M059J (cell line): ENCODE measurements at places on chromosomes 13 and 19. TPM values are rescaled to one million over a fixed set of nuclear protein-coding genes. Genes with fewer than 3 reads are reported as not detected.
A peak's percentile ranks its signal among the peaks of the same experiment; 100 is the strongest.

The ZNF486 gene
- total RNA-seq: 3.9 and 4.8 TPM in 2 replicates

The ZNF420 gene
- total RNA-seq: 3.3 and 9.6 TPM in 2 replicates

The ZNF667 gene
- total RNA-seq: 4.5 and 9.9 TPM in 2 replicates

The LILRA2 gene
- total RNA-seq: not detected in 2 replicates

The IGFL1 gene
- not detected in 2 replicates for total RNA-seq

The CD33 gene
- 3.8 and 4.6 TPM in 2 replicates for total RNA-seq

The DOCK6 gene
- 1.8 and 13.0 TPM in 2 replicates for total RNA-seq

The SIAH3 gene
- total RNA-seq: 0.10 and 0.37 TPM in 2 replicates

The RNF225 gene
- not detected in 2 replicates for total RNA-seq

The HIPK4 gene
- total RNA-seq: 0.02 TPM in 1 of 2 replicates, not detected in the other

The B3GNT3 gene
- total RNA-seq: 0.20 TPM in 1 of 2 replicates, not detected in the other

GRCh38 chr19:29271341-29271740, 58.4 kb upstream of the UQCRFS1 start:
- DNase-seq: no peak

DNA sequence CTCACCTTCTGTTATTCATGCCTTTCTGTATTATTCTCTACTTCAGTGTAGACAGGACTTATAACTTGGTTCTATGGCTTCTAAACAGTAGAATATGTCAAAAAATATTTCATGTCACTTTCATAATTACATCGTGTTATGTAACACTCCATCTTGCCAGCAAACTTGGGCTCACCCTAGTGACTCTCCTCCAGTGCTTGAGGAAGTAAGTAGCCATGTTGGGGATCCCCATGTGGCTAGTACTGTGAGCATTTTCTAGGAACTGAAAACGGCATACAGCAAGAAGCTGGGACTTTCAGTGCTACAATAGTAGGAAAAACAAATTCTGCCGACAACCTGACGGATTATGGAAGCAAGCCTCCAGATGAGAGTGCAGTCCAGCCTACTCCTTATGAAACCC, 495.6 kb downstream of the SLITRK6 start:
- no peak for DNase-seq

GRCh38 chr13:99307648-99308339, 595 bp upstream of the GPR183 start:
- DNase-seq: peak; percentile 80

DNA sequence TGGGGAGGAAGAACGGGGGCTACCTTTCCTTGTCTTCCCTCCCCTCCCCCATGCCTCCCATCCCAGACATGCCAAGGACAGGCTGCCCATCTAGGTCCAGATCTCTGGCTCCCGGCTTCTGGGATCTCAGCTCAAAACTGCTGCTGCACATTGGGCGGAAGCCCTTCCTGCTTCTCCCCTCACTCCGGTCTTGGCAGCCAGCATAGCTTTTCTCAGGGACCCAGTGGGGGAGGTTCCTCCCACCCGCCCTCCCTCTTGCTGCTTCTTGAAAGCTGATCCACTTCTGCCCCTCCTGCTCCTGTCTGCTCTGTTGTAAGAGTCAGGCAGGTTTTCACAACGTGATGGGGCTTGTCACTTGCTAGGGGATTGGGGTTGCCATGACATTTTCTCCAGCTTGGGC, 21.7 kb upstream of the RNF17 start:
- DNase-seq: no peak

DNA sequence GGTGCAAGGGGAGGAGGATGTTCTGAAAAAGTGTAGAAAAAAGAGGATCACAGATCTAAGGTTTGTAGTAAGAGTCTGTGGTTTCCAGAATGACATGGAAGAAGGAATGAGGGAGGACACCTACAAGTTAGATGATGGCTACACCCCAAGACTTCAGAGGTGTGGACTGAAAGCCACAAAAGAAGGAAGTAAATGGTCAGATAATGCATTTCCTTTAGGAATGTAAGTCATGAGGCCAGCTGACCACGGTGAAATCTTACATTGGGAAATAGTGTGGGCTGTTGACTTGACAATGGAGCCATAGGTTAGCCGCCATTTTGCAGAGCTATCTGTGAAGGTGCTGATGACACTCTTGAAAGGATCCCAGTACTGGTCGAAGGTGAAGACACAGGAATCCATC, 25.3 kb upstream of the FBXO27 start:
- DNase-seq: no peak

- DNase-seq: no peak
Observed at GRCh38 chr13:85853901-85854663, 54.9 kb upstream of the SLITRK6 start.

DNA sequence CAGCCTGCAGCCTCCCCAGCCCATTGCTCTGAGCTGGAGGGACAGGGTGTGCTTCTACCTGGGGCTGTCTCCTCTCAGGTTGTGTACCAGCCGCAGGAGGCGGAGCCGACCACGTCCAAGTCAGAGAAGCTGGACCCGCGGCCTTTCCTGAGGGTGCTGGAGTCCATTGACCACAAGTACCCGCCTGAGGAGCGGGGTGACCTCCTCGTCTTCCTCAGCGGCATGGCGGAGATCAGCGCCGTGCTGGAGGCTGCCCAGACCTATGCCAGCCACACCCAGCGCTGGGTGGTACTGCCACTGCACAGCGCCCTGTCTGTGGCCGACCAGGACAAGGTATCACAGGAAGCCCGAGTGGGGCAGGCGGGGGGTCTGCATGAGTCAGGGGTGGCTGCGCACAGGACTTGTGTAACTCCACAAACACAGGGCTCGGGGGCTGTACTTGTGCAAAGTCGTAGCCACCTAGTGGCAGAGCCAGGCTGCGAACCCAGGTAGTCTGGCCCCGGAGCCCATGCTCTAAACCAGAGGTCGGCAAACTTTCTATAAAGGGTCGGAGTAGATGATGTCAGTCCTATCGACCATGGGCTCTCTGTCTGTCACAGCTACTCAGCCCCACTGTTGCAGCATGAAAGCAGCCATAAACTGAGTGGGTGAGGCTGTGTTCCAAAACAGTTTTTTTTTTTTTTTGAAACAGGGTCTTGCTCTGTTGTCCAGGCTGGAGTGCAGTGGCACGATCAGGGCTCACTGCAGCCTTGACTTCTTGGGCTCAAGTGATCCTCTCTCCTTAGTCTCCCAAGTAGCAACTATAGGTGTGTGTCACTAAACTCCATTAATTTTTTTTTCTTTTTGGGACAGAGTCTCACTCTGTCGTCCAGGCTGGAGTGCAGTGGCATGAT, 8.9 kb downstream of the DHX34 start:
- no peak for DNase-seq

DNA sequence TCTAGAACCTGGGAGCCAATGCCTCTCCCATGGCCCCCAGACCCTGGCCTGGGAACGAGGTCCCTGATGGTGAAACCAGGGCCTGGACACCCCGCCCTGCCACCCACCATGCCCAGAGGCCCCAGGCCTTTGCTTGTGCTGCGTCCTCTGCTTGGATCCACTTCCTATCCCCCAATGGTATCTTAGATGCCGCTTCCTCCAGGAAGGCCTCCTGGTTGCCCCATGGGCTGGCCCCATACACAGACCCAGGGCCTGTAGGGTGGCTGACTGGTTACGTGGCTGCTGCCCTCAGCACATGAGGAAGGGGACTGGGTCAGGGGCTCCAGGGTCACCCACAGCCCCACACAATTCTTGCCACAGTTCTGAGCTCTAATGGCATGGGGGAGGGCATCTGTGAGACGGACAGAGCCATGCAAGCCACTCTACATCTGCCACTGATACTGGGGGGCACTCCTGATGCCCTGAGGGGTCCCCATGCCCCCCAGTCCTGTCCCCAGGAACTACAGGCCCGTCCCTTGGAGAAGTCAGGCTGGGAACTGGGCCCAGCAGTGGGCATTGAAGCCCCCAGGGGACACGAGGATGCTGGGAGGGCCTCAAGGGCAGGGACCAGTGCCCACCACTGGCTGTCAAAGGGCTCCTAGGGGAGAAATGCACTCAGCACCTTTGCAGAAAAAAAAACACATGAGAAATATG, 5.0 kb downstream of the RPL36 start:
- DNase-seq: no peak

GRCh38 chr19:3302755-3303154, 63.6 kb upstream of the NFIC start:
- no peak for DNase-seq

DNA sequence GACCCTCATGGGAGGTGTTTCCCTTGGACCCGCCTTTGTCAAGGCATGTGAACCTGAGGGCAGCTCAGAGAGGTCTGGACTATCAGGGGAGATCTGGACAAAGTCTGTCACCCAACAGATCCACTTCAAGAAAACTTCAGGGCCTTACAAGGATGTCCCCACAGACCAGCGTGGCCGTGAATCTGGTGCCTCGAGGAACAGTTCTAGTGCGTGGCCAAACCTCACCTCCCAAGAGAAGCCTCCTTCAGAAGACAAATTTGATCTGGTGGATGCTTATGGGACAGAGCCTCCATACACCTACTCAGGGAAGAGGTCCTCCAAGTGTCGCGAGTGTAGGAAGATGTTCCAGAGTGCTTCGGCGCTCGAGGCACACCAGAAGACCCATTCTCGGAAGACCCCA, 11.5 kb downstream of the ZSCAN22 start:
- DNase-seq: no peak

GRCh38 chr13:39536274-39536673, 66.7 kb downstream of the LHFPL6 start:
- peak; percentile 66 for DNase-seq

DNA sequence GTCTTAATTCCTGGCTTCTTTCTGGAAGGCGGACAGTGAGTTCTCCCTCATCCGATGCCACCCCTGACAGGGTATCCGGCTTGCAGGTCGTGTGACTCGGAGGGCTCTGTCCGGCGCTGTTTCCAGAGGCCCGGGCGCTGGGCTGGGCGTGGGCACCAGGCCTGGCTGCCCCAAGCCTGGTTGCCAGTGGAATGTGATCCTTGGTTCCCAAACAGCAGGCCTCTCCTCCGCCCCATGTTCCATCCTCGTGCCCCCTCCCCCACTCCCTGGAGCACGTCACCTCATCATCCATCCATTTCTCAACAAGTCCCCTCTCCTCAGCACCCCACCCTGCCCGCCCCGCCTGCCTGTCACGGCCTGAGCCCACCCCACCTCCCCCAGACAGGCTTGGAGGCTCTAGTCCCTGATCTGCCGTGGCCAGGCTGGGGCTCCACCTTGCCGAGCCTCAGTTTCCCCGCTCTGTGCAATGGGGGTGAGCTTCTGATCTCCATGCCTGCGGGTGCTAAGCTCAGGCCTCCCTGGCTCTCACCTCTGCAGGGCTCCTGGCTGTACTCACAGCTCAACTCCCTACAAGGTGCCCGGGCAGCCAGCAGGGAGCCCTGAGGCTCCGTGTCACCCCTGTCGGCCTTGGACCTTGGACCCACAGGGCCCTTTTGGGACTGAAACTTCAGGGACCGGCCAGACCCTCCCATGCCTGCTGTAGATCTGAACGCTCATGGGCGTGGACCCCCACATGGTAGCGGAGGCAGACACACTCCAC, 2.3 kb downstream of the TBXA2R start:
- no peak for DNase-seq

DNA sequence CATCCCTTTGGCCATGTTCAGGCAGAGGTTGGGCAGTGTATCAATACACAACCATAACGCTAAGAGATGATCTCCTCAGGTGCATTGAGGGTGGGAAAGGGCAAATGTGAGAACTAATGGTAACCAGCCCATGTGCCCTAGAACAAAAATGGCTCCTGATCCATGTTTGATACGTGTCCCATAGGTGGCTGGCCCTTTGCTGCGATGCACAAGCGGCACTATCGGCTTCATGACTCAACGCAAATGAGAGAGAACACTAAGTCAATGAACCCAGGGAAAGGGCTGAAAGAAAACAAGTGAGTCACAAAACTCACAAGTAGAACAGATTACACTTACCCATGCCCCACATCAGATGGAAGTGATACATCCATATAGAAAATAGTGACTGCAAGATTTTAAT, 201.7 kb downstream of the ABCC4 start:
- DNase-seq: peak; percentile 47

DNA sequence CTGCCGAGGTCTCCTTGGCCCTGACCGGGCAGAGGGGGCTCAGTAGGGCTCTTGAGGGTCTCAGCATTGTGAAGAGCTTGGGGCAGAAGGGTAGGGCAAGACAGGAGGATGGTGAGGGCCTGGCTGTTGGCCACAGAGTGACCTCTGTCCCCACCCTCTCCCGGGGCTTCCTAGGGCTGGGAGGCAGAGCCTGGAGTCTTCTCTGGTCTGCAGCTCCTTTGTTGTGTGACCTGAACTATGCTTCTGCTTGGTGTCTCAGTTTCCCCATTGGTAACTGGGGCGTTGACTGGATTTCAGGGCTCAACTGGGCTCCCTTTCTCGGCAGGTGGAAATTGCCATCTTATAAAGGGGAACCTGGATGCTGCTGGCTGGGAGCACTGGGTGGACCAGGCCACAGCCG, 30.1 kb upstream of the PEPD start:
- DNase-seq: no peak

DNA sequence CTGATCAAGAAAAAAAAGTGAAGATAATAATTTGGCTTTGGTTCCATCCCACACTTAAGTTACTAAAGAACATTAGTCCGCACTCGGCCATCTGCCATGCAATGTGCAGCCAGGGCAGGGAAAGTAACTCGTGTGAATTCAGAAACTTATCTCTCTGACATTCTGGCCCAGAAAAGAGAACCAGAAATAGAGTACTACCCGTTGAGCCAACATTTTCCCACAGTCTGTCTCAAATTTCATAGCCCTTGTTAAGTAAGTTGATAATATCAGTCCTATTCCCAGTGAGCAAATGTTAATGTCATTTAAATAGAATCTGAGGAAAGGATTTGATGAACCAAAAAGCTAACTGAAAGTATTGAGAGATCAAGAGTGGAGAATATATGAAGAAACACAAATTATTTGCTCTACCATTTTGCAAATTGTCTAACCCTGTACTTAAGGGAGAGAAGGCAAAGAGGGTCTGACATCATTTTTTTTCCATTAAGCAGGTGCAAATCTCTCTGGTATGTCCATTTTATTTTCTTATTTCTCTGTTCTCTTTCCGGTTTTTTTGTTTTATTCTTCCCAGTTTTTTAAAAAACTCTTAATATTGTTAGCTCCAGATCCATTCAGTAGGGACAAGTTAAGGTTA, 156.3 kb downstream of the NDFIP2 start:
- DNase-seq: no peak

DNA sequence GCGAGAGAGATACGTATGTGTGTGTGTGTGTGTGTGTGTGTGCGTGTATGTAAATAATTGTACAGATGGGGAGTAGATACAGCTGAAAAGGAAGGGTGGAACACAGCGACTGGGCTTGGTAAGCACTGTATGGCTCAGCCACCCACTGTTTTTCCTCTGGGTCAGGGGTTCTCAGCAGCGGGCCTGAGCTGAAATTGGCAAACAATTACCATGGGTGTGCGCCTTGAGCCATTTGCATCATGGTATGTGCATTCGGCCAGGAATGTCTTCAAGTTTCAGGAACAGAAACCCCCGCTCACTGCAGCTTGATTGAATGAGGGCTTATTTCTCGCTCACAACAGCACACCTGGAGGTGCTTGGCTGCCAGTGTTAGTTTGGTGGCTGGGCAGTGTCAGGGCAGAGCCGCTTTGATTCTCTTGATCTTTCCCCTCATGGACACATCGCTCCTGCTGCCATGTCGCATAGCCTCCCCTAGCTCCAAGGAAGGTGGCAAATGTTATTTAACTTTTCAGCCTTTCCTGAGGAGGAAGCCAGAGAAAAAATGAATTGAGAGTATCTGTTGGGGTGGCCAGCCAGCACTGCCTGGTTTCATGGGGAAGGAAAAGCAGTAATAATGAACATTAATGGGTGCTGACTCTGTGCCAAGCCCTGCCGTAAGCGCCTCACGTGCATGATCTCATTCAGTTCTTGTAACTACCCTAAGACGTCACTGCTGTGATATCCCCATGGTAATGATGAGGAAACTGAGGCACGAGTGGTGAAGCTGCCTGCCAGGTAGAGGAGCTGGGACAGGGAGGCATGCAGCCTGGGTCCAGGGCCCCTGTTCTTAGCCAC, 126.9 kb downstream of the SIPA1L3 start:
- DNase-seq: no peak

GRCh38 chr19:12786952-12787351, 4.3 kb upstream of the JUNB start:
- DNase-seq: no peak
